Central memory CD4-positive, alpha-beta T cell (primary cell): ENCODE measurements at places on chromosomes 12 and 14.

GRCh38 chr12:74889563-74890236, 319.9 kb downstream of the KCNC2 start:
- no peak for DNase-seq

GRCh38 chr12:92634730-92635129, 68.1 kb upstream of the PLEKHG7 start:
- no peak for DNase-seq

- no peak for DNase-seq
Observed at GRCh38 chr14:61537563-61538463, 157.5 kb upstream of the HIF1A start.

GRCh38 chr12:84793558-84794367, 118.8 kb downstream of the SLC6A15 start:
- DNase-seq, result no peak

DNA sequence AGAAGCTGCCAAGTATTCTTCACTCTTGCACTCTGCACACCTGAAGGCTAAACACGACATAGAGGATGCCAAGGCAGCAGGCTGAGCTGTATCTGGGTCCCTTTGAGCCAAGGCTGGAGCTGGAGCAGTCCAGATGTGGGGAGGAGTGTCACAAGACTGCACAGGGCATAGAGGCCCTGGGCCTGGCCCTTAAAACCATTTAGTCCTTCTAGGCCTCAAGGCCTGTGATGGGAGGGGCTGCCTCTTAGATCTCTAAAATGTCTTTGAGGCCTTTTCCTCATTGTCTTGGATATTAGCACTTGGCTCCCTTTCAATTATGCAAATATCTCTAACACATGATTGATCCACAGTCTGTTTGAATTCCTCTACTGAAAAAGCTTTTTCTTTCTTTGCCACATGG, 28.0 kb upstream of the C14orf132 start:
- no peak for DNase-seq

DNA sequence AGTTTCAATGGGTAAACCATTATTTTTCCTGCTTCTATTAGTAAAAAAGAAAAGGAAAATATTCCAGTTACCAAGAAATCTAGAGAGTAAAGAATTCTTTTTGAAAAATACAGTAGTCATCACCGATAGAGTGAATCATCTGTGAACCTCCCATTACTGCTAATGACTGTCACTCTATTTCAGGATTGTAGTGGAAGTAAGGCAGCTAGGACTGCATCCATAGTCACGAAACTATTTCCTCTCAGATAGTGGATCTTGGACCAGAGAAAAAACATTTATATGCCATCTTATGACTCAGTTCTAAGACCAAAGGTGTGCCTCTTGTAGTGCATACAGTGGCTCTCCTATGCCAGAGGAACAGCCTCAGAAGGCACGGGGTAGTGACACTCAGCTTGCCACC, 173.9 kb upstream of the PLEKHA5 start:
- no peak for DNase-seq

DNA sequence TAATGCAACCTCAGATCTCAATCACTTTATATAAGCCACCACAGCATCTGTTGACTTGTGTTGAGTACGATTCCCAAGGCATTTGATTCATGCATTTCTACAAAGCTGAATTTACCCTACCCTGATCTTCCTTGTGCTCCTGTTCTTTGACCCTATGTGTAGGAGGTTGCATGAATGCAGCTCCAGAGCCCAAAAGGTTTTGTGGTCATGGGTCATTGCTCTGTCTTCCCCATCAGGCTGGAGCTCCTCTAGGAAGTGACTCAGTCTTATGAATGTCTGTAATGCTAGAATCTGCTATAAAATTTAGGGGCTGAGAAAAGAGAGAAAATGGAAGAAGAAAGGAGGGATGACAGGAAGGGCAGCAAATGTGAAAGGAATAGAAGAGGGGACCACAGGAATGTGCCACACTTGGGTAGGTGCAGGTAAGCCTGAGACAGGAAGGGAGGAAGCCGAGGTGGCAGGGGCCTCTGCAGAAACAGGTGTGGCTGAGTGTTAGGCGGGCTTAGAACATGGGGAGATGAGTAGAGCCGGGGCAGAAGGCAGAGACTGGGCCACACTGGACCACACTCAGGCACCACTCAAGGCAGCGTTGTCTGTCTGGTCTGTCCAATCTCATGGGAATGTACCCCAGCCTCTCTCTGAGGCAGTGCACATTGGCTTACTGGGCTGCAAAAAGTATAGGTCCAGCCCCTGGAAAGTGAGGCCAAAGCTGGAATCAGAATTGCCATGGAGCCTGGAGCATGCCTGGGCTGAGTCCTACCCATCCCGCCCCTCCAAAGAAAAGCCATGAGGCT, 334.1 kb downstream of the BCL11B start:
- DNase-seq, result no peak

- DNase-seq, result no peak
Observed at GRCh38 chr14:53011053-53011462, 60.2 kb upstream of the FERMT2 start.

GRCh38 chr14:45785240-45785639, 532.2 kb upstream of the MIS18BP1 start:
- DNase-seq, result no peak

DNA sequence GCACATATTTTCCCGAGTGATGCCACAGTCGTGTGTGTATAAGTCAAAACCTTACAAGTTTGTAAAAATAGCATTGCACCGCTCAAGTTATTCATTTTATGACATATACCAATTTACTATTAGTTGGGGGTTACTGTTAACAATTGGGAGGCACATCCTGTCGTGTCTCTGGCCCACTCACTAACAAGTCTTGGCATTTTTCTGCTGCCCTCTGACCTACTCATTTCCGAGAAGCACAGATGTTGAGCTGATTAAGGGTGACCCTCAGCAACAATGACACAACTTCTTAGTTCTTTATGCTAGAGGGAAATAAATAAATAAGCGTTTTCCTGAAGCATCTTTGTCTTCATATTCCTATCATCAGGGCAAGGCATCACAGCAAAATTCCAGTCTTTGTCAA, 6.8 kb upstream of the ATG14 start:
- DNase-seq, result no peak

- no peak for DNase-seq
Observed at GRCh38 chr12:113980537-113981337, 14.6 kb upstream of the RBM19 start.

DNA sequence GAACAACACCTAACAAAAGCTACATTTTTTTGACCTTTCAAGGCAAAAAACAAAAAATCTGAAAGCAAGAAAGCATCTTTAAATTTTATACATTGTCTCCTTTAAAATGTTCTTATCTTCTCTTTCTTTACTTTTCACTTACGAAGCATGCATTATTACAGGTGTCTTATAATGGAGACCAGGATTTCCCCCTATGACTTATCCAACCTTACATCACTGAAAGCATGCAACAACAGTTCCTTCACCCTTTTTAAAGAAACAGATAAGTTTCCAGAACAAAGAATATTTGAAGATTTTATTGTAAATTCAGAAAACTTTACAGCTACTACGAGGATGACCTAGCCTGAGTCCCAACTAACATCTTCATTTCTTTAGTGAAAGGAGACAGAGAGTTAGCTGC, 277.2 kb downstream of the AKAP6 start:
- DNase-seq, result no peak

- DNase-seq, result no peak
Observed at GRCh38 chr12:107469011-107469410, 216.6 kb upstream of the PWP1 start.

GRCh38 chr14:95163132-95163531, 5.8 kb upstream of the DICER1 start:
- no peak for DNase-seq

- no peak for DNase-seq
Observed at GRCh38 chr12:69981881-69982475, 157.0 kb downstream of the MYRFL start.

DNA sequence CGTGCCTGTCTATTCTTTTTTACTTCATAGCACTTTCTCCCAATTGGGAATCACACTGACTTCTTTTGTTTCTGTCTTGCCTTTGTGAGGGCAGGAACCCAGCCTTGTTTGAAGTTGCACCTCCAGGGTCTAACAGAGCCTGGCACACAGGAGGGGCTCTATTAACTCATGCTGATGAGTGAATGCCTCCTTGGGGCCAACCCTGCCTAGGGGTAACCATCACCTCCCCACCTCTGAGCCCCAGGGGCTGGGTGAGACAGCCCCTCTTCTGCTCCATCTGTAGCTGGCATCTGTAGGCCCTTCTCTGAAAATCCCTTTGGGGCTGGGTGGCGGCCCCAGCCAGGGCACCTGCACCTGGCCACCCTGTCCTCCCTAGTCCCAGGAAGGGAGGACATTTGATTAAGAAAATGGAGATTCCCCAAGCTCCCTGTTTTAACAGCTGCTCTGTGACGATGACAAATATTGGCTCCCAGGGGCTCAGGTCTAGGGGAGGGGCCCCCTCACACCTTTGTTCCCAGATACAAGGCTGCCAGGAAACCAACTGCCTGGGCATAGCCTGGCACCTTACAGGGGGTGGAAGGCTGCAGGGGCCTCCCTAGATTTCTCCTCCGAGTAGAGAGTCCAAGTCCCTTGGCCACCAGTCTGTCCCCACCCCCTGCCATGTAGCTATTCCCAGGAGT, 11.8 kb downstream of the TAMALIN start:
- DNase-seq, result no peak

GRCh38 chr12:26617513-26617912, 215.5 kb downstream of the ITPR2 start:
- no peak for DNase-seq

DNA sequence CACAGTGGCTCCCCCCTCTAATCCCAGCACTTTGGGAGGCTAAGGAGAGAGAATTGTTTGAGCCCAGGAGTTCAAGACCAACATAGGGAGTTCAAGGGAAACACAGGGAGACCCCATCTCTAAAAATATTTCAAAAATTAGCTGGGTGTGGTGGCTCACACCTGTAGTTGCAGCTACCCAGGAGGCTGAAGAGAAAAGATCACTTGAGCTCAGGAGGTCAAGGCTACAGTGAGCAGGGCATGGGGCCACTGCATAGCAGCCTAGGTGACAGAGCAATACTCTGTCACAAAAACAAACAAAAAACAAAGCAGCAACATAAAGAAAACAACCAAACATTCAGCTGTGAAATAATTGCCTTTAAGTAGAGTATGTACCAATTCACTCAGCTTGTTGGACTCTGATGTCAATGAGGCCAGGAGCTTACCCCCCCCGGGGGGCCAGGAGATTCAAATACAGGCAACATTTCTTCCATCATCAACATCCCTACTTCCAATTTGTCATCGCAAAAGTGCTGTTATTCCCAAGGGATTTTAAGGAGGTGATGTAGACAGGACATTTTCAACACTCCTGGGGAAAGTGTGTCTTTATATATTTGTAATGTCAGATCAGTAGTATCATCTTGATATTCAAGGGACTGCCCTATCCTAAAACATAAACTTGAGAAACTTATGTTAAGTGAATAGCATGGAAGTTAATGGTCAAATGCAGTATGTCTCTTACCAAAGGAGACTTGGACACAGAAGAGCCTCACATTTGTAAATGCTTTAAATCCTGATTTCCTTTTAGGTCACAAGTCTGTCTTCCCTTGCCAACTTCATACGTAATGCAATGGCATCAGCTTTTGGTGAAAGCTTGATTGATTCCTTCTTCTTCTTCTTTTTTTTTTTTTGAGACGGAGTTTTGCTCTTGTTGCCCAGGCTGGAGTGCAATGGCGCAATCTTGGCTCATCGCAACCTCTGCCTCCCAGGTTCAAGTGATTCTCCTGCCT, 40.6 kb upstream of the AEBP2 start:
- DNase-seq, result no peak

DNA sequence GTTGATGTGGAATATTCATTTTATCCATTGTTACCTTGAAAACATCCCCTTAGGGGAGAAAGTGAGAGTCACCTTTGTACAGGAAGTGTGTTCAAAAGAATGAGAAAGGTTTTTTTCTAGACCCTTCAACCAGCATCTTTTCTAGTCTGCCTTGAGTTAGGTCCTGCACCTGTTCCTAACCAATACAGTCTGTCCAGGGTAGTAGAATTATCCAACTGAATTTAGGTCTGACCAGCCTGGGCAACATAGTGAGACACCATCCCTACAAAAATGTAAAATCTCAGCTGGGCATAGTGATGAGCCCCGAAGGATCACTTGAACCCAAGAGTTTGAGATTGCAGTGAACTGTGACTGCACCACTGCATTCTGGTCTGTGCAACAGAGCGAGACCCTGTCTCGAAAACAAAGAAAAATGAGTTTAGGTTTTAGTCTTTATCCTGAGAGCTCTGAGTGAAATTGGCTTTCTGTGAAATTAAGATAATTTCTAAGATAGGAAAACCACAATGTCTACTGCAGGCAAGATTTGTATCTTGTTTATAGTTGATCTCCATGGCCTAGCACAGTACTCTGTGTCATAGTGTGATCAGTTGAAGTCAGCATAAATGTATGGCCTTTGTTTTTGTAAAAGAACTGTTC, 25.2 kb downstream of the ARHGAP5 start:
- peak; percentile 52 for DNase-seq

- peak; percentile 48 for DNase-seq
Observed at GRCh38 chr12:55743406-55744339, 751 bp downstream of the GDF11 start.

DNA sequence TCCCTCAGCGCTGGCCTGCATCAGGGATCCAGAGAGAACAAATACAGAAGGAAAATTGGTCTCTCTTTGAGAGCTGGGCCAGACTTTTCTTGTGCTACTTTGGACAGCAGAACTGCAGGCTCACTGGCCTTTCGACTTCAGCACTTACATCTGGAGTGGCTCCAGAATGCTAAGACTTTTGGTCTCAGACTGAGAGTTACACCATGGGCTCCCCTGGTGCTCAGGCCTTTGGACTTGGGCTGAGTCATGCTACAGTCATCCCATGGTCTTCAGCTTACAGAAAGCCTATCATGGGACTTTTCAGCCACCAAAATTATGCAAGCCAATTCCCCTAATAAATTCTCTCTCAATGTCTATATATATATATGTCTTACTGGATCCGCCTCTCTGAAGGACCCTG, 9.0 kb upstream of the CD163 start:
- no peak for DNase-seq
